ENCODE measurements at places on chromosomes 5 and 9.

DNA sequence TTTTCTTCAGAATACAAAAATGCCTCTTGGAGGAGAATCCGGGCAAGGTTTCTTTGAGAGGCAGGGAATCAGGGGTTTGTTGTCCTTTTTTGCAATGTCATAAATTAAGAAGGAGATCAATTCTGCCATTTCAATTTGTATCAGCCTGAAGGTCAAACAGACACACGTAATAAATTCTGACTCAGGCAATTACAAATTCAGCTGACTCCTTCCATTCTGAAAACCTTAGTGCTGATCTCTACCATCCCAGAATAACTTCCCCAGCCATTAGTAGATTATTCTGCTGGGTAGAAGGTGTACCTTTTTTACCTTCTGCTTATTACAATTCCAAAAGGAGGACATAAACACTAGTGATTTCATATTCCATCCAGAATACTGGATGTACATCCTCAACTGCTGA is 516.6 kb downstream of the AGTPBP1 start:
- no peak for DNase-seq

DNA sequence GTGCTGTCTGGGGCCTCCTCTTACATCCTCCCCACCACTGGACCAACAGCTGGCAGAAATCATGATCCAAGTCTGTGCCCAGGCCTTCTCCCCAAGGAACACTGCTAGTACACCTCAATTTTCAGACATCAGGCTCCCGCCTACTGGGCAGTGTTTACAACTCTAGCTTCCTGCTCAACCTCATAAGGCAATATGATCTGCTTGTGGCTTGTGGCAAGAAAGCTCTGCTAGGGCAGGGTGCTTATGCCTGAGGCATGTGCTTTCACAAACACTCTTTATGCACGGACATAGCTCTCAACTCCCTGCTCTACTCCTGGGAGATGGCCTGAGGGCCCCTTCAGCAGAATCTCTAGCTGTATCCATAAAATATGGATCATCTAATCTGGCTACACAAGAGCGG is 32.5 kb downstream of the SH3TC2 start:
- DNase-seq, result no peak

GRCh38 chr9:13684656-13685055 is 405.2 kb upstream of the MPDZ start:
- no peak for DNase-seq

DNA sequence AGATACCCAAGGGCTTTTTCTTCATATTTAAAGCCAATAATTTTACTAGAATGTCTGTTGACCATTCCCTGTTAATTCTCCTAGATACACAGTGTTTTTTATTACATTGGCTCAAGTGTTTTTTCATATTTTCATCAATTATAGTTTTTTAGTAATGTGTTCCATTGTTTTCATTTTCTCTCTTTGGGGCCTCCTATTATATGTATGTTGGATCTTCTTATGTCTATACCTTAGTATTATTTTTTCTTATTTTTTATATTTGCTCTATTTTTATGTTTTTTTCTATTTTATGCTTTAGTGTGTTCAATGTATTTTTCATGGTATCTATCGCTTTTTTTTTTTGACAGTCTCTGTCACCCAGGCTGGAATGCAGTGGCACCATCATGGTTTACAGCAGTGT is 7.5 kb downstream of the KIAA1958 start:
- DNase-seq, result no peak

GRCh38 chr9:133800266-133800665 is 62.1 kb upstream of the SARDH start:
- DNase-seq, result no peak

GRCh38 chr5:35129921-35130485 is 82.3 kb upstream of the AGXT2 start:
- peak; percentile 3 for DNase-seq

DNA sequence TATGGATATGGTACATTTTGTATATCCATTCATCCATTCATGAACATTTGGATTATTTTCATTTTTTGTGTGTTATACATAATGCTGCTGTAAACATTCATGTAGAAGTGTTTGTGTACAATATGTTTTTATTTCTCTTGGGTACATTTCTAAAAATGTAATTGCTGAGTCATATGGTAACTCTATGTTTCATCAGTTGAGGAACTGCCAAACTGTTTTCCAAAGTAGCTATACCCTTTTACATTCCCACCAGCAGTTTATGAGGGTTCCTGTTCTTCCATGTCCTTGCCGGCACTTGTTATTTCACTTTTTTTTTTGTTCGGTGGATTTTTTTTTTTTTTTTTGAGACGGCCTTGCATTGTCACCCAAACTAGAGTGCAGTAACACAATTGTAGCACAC is 54.0 kb upstream of the MCCC2 start:
- no peak for DNase-seq

GRCh38 chr5:155529362-155529761 is 515.8 kb downstream of the KIF4B start:
- no peak for DNase-seq

- DNase-seq, result no peak
Observed at GRCh38 chr9:86405926-86406325, 51.7 kb upstream of the TUT7 start.

- DNase-seq, result no peak
Observed at GRCh38 chr5:150503977-150504620, 3.8 kb upstream of the NDST1 start.

- no peak for DNase-seq
Observed at GRCh38 chr5:106459541-106459940, 1211.2 kb downstream of the EFNA5 start.

DNA sequence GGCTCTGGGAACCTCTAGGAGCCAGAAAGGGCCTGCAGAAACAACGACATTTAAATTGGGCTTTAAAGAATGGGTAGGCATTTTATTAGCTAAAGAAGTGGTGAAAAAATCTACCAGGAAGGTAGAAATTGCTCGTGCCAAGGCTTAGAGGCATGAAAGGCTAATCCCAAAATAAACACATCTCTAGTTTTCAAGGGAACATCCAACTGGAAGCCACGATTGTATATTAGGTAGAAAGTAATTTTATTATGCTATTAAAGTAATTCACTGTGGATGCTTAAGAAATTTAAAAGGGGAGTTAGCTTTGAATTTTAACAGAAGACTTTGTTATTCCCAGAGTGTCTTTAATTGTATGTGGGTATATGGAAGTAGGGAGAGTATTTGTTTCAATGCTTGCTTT is 17.5 kb upstream of the CNTLN start:
- DNase-seq, result no peak

GRCh38 chr9:13568405-13568804 is 288.9 kb upstream of the MPDZ start:
- DNase-seq, result no peak

GRCh38 chr5:150771034-150771795 is 7.3 kb upstream of the SMIM3 start:
- no peak for DNase-seq

GRCh38 chr9:28105001-28105400 is 531.7 kb upstream of the C9orf72 start:
- no peak for DNase-seq

- DNase-seq, result no peak
Observed at GRCh38 chr9:77588271-77588937, 59.7 kb downstream of the GNA14 start.
